Activated naive CD4-positive, alpha-beta T cell (primary cell): ENCODE measurements at places on chromosomes 3 and 15.

GRCh38 chr15:32651229-32651837 is 9.8 kb downstream of the SCG5 start:
- DNase-seq = peak; percentile 23

DNA sequence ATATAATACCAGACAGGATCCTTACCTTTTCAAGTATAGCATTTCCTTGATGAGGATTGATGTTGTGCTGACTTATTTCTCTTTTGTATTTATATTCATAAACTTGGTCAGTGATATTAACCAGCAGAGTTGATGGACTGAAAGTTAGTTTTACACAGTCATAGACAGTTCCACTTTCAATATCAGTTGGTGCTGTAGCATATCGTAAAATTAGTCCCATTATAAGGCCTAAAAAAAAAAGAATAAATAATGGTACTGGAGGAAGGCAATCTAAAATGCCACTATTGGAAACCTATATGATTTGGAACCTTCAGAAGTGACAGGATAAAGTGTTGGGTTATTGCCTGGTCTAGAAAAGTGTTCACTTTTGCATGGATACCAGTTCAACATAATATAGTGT is 16.3 kb downstream of the SLC9A9 start:
- no peak for DNase-seq

DNA sequence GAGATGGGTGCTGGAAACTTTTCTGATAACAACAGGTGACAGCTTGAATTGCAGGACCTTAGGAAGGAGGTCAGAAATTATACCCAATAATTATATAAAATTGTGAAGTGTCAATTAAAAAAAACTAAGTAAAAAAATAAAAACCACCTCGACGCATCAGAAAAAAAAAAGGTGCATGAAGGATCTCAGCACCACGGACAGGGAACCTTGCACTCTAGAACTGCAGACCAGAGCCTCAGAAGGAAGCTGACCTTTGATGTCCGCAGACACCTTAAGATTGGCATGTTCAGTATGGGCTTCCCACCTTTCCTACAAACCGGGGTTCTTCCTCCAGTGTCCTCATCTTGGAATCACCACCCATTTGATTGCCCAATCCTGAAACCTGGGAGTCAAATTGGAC is 60.9 kb downstream of the SCN10A start:
- no peak for DNase-seq

GRCh38 chr3:113684271-113684819 is 12.1 kb downstream of the USF3 start:
- no peak for DNase-seq

- DNase-seq = no peak
Measured at GRCh38 chr3:193875601-193876321, 260.2 kb upstream of the HES1 start.

- DNase-seq = no peak
Measured at GRCh38 chr15:68298882-68299381, 21.4 kb downstream of the FEM1B start.
